ENCODE measurements at places on chromosomes 3 and 15. TPM values are rescaled to one million over a fixed set of nuclear protein-coding genes. Genes with fewer than 3 reads are reported as not detected.

ZIC4 gene
- polyA plus RNA-seq, result not detected

FGF7 gene
- polyA plus RNA-seq, result 27.5 TPM

DNA sequence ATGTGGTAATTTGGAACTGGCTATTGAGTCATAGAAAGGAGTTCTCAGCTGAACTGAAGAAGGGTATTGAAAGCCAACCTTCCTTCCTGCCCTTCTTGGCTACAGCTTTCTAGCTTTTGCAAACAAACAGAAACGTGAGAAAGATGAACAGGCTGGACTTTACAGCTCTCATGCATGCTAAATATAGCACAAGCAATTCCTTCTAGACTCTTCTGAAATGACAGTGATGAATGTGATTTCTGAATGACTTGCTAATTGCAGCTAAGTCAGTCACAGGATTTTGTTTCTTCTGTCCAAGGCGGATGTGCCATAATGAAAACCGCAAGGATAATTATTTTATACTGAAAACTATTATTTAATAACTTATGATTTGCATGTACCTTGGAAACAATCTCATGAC is 36.3 kb downstream of the BCHE start:
- peak; percentile 2 for DNase-seq

DNA sequence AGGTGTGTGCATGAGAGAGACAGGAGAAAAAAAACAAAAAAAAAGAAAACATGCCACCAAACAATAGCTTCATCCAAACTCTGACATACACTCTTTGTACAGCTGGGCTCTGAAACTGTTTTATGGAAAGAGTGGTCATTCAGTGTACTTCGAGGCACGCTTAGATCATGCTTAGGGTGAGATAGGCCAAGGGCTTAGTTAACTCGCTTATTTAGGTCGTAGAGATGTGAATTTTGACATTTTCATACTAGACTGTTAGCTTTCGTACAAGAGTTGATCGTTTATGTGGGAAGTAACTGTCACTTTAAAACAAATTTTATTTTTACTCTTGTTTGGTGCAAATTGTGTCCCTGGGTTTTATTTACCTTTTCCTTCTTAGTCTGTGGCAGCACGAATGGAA is 166.4 kb downstream of the GHSR start:
- no peak for DNase-seq

- DNase-seq, result no peak
Measured at GRCh38 chr3:189534531-189534930, 96.7 kb upstream of the TP63 start.
